ENCODE measurements at places on chromosomes 4 and X.

GRCh38 chr4:173332963-173333657 is 1.0 kb downstream of the HMGB2 start:
- DNase-seq, result peak; percentile 15

DNA sequence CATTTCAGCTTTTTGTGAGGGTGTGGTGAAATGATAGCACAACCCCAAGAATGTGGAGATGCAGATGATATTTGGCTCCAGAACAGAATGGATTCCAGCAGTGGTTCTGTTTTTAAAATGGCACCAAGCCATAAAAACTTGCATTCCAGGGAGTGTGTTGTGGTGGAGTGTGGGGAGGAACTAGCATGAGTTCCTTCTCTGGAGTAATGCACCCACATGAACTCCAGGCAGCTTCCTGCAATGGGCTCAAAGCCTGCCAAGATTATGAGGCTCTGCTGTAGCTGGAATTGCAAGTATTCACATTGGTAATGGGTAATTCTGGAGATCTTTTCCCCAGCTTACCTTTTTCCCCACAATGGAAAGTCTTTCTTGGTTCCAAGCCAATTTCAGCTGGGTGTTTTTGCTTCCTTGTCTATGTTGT is 161.4 kb downstream of the RAB28 start:
- DNase-seq, result no peak

DNA sequence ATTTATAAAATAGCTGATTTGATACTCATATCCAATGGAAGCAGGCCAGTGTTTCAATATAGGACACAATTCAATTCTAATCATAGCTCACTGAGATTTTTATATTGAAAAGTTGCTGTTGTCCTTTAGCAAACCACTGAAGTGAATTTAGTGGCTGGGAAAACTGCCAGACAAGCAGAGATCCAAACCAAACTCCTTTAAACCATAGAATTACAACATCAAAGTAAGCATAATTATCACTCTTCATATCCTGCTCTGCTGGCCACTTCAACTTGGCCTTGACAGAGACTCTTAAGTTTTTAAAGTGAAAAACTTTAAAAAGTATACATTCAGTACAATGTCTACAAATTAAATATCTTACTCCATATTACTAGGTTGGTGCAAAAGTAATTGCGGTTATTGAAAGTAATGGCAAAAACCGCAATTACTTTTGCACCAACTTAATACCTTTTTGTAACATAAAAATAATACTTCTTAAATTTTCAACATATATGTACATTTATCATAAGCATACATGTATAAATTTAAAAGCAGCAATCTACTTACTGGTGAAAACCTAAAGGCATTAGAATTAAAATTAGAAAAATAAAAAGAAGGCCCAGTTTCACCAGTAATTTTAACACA is 433.0 kb downstream of the PCDH10 start:
- no peak for DNase-seq

DNA sequence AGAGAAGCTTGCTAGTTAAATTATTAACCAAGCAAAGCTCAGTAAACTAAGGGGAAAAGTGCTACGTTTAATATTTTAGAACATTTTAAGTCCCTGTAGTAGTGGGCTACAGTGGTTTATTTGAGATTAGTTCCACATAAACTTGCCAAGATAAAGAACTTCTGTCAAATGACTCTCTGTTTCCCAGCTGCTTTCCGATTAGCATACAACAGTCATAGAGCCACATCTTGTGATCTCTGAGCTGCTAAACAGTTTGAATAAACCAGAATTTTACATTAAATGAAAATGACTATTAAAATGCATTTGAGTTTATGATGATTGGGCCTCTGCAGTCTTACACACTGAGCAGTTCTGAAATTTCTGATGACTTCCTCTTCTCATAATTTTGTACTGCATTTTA is 568.5 kb downstream of the IQCM start:
- DNase-seq, result no peak

- DNase-seq, result no peak
Measured at GRCh38 chrX:150366951-150367545, 3.9 kb downstream of the MAMLD1 start.

DNA sequence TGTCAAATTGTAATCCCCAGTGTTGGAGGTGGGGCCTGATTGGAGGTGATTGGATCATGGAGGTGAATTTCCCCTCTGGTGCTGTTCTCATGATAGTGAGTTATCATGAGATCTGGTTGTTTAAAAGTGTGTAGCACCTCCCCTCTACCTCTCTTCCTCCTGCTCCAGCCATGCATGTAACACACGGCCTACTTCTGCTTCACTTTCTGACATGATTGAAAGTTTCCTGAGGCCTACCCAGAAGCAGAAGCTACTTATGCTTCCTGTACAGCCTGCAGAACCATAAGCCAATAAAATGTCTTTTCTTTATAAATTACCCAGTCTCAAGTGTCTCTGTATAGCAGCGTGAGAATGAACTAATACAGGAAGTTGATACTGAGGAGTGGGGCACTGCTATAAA is 61.7 kb upstream of the DDX60 start:
- no peak for DNase-seq

DNA sequence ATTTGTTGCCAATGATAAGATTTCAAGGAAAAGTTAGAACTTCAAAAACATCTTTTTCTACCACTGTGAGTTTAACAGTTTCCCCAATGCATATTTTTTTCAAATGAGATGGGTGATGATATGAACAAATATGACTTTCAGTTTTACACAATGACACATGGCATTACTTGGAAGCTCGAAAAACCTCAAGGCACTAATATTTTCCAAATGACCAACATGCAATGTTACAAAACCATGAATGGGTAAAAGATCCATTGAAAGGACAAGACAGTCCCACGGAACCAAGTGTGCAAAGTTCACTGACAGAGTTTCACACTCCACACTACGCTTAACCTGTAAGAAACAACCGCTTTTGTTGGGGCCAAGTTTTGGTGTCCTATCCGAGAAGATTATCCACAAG is 84.5 kb downstream of the CD99L2 start:
- DNase-seq, result no peak

- DNase-seq, result no peak
Measured at GRCh38 chrX:17525762-17526555, 151.0 kb downstream of the NHS start.

- no peak for DNase-seq
Measured at GRCh38 chrX:57177070-57177469, 39.9 kb upstream of the SPIN2A start.

- no peak for DNase-seq
Measured at GRCh38 chr4:132669786-132670185, 479.3 kb upstream of the PCDH10 start.

- DNase-seq, result no peak
Measured at GRCh38 chrX:70253377-70254062, 6.5 kb downstream of the P2RY4 start.

GRCh38 chr4:172035562-172035961 is 222.4 kb downstream of the GALNTL6 start:
- no peak for DNase-seq

DNA sequence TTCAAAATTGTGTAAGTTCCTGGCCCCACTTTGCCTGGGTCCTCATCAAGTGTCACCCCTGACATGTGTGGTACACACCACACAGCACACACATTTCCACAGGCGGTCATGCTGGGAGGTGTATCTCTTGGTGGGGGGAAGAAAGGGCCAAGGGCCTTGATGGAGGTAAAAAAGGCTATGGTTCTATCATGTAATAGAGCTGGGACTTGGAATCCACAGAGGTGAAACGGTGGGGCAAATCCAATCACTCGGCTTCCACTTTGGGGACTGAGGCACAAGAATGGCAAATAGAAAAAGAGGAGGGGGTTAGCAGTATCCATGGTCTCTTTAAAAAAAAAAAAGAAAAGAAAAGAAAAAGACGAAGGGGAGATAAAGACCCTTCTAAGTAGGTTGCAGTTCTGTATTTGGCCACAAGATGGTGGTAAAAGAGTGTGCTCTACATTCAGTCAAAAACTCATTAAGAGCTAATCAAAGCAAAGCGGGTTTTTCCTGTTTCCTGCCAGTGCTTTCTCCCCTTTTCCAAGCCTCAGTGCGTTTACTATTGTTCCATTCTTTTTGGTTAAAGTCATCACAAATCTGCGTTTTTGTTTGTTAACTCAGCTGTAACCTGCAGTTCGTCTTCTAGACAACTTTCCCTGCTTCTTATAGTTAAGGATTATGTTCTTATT is 37.0 kb upstream of the ATP6AP2 start:
- DNase-seq, result no peak

DNA sequence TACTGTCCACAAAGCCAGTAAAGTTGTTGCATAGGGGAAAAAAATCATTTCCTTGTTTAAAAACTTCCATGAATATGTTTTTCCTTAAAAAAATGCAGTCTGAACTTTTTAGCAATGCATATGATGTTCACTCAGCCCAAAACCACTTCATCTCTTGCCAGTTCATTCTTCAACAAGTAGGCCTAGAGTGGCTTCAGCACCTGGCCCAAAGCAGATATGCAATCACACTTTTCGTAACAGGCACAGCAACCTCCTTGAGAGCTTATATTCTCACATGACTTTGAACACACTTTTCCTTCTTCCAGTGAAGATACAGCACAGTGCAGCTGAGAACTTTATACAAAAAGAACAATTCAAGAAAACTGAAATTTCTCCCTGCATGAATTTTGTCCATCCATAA is 128.6 kb downstream of the ADAMTS3 start:
- DNase-seq, result no peak

- DNase-seq, result peak; percentile 35
Measured at GRCh38 chr4:139951021-139951420, 203.0 kb downstream of the MAML3 start.

DNA sequence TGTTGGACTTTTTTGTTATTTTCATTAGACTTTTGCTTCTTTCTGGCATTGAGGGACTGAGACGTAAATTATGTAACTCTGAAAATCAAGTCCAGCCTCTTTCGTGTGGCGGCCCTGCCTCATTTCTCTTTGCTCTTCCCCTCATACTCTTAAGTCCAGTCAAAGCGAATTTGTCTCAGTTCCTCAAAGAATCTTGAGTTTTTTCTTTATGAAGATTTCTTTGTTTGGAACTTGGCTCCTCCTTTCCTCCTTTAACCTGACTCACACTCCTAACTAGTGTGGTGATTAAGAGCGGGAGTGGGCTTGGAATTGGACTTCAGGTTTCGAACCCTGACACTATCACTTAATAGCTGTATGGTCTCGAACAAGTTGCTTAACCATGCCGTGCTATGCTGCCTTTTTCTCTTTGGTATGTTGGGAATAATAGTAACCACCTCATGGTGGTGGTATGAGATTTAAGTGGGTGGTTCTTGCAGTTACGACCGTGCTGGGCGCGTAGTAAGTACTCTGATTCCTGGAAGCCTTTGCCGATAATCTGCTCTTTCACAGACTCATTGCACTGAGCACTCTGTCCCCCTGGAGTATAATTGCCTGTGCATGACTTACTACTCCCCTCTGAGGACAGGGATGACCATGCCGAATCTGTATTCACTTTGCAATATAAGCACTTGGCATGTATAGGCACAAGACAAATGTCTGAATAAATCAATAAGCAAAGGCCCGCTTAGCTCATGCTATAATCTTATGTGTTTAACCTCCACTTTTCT is 19.1 kb downstream of the FNIP2 start:
- no peak for DNase-seq

DNA sequence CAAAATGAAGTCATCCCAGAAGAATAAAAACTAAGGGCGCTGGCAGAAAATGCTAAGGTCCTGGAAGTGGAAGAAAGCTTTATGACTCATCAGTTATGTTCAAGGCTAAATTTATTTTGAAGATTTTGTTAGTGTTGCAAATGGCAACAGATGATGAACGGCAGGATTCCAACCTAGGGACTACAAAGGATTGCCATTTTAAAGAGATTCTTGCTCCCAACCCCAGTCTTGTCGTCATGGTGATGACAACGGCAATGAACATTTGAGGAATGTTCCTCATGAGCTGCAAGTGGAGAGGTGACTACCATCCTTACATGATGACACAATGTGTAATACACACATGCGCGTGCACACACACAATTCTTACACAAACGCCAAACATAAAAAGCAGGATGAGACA is 54.4 kb upstream of the FTHL17 start:
- DNase-seq, result no peak

- DNase-seq, result no peak
Measured at GRCh38 chr4:123676071-123676889, 279.7 kb downstream of the SPRY1 start.

GRCh38 chr4:75321484-75321883 is 192.7 kb downstream of the RCHY1 start:
- DNase-seq, result no peak

- DNase-seq, result no peak
Measured at GRCh38 chr4:89746377-89746776, 90.6 kb downstream of the SNCA start.

DNA sequence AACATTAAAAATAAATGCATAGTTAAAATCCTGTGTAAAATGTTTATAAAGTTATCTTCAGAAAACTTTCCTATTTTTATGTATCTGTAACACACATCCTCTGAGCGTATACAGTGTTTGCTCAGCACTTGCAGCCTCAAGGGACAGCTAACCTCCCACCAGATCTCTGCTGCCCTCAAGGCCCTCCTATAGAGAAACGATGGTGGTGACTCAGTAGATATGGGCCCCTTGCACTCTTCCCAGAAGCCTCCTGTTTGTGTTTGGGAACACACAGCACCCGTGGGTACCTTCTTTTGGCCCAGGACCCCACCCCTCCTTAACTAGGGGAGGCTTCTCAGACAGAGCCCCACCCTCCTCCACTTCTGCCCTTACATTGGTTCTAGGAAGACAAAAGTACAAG is 26.7 kb downstream of the PJA1 start:
- no peak for DNase-seq

DNA sequence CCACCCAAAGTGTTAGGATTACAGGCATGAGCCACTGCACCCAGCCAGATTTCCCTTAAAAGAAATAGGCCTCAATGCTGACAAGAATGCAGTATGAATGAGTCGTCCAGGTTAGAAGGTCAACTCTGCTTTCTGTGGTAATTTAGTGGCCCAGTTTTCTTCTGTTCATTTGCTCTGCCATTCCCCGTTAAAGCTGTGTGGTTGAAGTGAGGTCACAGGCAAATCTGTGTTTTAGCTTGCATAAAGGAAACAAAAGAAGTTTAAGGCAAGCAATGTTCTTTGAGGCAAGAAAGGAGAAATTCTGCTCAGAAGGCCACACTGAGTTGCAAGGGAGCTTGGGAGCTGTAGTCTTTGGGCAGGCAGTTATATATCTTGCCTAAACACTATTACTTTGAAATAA is 176.8 kb downstream of the LARP7 start:
- peak; percentile 4 for DNase-seq

- DNase-seq, result no peak
Measured at GRCh38 chrX:67693928-67694327, 150.1 kb downstream of the AR start.

GRCh38 chr4:37324546-37324945 is 80.0 kb downstream of the NWD2 start:
- DNase-seq, result no peak

DNA sequence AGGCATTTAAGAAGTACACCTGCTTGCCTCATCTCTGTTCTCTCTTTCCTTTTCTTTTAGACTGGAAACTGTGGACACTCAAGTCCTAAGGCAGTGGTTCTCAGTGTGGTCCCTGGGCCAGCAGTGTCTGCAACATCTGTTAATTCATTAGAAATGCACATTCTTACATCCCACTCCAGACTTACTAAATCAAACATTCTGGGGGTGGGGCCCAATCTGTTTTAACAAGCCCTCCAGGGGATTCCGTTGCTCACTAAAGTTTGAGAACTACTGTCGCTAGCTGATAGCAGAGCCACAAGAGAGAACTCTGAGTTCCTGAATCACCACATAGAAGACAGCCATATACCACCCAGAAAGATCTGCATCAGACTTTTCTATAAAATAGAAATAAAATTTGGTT is 430.6 kb downstream of the BCOR start:
- no peak for DNase-seq

- DNase-seq, result no peak
Measured at GRCh38 chr4:139282721-139283075, 2.7 kb upstream of the MGARP start.

- no peak for DNase-seq
Measured at GRCh38 chr4:26632916-26633315, 49.0 kb downstream of the TBC1D19 start.
